ENCODE measurements at places on chromosomes 3 and 15. TPM values are rescaled to one million over a fixed set of nuclear protein-coding genes. Genes with fewer than 3 reads are reported as not detected.

- no peaks in the 10 kb centered on the region for H3K27me3 ChIP-seq
- H3K4me3 ChIP-seq, result no peak overlapping the region
- no peak for DNase-seq
- no peaks in the 10 kb centered on the region for H3K36me3 ChIP-seq
Measured at GRCh38 chr15:87961851-87962420, 294.6 kb downstream of the NTRK3 start.

GRCh38 chr15:101204739-101205535 lies 46.9 kb downstream of the CHSY1 start:
- H3K27me3 ChIP-seq, result no peaks in the 10 kb centered on the region
- no peak overlapping the region for H3K27ac ChIP-seq
- no peaks in the 10 kb centered on the region for H3K36me3 ChIP-seq
- DNase-seq, result no peak
- H3K4me3 ChIP-seq, result no peak overlapping the region

GRCh38 chr3:25679642-25680302 lies 15.1 kb upstream of the TOP2B start:
- no peak for DNase-seq
- H3K27me3 ChIP-seq, result no peaks in the 10 kb centered on the region
- no peaks in the 10 kb centered on the region for H3K4me1 ChIP-seq
- no peak overlapping the region for H3K27ac ChIP-seq
- H3K4me3 ChIP-seq, result no peak overlapping the region

- no peak for DNase-seq
- H3K4me3 ChIP-seq, result no peak overlapping the region
- H3K27ac ChIP-seq, result no peak overlapping the region
- H3K27me3 ChIP-seq, result no peaks in the 10 kb centered on the region
Measured at GRCh38 chr3:36852071-36852470, 87.7 kb upstream of the DCLK3 start.

GRCh38 chr3:38834717-38835116 lies 18.7 kb upstream of the SCN10A start:
- no peak overlapping the region for H3K27ac ChIP-seq
- H3K36me3 ChIP-seq, result no peaks in the 10 kb centered on the region
- no peak overlapping the region for H3K4me3 ChIP-seq
- DNase-seq, result no peak
- no peaks in the 10 kb centered on the region for H3K27me3 ChIP-seq

The ZBTB47 gene
- total RNA-seq, result 17.6 TPM

GRCh38 chr3:14716591-14716990 lies 41.6 kb downstream of the C3orf20 start:
- H3K36me3 ChIP-seq, result no peaks in the 10 kb centered on the region
- H3K4me3 ChIP-seq, result no peak overlapping the region
- DNase-seq, result no peak
- no peaks in the 10 kb centered on the region for H3K4me1 ChIP-seq

GRCh38 chr15:96180087-96180748 lies 150.3 kb upstream of the NR2F2 start:
- DNase-seq, result peak; percentile 37
- no peak overlapping the region for H3K27ac ChIP-seq
- peaks cover 15% of the 10 kb centered on the region for H3K4me1 ChIP-seq
- H3K27me3 ChIP-seq, result no peaks in the 10 kb centered on the region

- no peaks in the 10 kb centered on the region for H3K27me3 ChIP-seq
- no peak overlapping the region for H3K4me3 ChIP-seq
- no peak overlapping the region for H3K27ac ChIP-seq
- H3K36me3 ChIP-seq, result no peaks in the 10 kb centered on the region
- DNase-seq, result no peak
- peaks cover 5% of the 10 kb centered on the region for H3K4me1 ChIP-seq
Measured at GRCh38 chr15:25403771-25404170, 35.1 kb downstream of the UBE3A start.

GRCh38 chr3:67635806-67636205 lies 18.6 kb downstream of the SUCLG2 start:
- no peaks in the 10 kb centered on the region for H3K4me1 ChIP-seq
- DNase-seq, result no peak
- no peak overlapping the region for H3K4me3 ChIP-seq
- H3K27ac ChIP-seq, result no peak overlapping the region
- H3K27me3 ChIP-seq, result no peaks in the 10 kb centered on the region

- H3K4me1 ChIP-seq, result peaks cover 20% of the 10 kb centered on the region
- H3K27me3 ChIP-seq, result no peaks in the 10 kb centered on the region
- no peak overlapping the region for H3K27ac ChIP-seq
- H3K4me3 ChIP-seq, result no peak overlapping the region
Measured at GRCh38 chr3:71114610-71115009, 468.9 kb downstream of the FOXP1 start.

The AMT gene
- 9.9 TPM for total RNA-seq
